ENCODE measurements at places on chromosomes 2 and 18.

DNA sequence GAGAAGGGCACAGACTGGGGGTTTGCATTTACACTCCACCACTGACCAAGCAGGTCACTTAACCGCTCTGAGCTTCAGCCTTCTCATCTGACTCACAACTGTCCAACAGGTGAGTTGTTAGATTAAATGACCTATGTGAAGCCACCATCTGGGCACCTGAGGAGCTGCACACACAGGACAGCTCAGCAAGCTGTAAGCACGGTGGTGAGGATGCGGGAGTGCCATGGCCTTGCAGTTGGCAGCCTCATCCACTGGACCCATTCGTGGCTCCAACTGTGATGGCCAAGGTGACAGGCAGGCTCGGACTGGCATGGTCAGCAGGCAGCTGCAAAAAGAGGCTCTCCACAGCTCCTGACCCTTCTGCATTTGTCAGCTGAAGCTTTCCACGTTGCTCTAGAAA lies 23.3 kb upstream of the AMMECR1L start:
- DNase-seq, result no peak

GRCh38 chr2:16861530-16861929 lies 195.9 kb upstream of the CYRIA start:
- no peak for DNase-seq

DNA sequence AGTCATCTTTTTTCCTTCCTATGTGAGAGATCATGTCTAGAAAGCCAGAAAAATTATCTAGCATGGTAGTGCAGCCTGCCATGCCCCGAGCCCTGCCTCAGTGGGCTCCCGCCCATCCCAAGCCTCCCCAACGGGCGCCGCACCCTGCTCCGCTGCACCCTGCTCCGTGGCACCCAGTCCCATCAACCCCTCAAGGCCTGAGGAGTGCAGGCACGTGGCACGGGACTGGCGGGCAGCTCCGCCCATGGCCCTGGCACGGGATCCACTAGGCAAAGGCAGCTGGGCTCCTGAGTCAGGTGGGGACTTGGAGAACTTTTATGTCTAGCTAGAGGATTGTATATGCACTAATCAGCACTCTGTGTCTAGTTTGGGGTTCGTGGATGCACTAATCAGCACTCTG lies 83.4 kb upstream of the COL3A1 start:
- no peak for DNase-seq

DNA sequence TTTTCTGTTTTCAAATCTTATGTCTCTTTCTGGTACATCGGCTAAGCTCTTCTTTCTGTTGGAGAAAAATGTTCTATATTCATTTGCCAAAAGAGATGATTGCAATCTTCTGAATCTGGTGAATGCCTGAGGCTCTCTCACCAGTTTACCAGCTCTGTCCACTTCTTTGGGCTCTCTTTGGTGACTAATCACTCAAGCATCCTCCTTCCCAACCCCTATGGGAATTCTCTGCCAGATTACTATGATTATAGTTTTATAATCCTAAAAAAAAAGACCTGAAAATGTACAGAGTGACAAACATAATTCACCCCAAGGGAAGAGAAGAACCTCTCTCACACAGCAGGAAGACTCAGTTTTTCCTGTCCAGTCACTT lies 187.3 kb downstream of the CAMKMT start:
- DNase-seq, result no peak

DNA sequence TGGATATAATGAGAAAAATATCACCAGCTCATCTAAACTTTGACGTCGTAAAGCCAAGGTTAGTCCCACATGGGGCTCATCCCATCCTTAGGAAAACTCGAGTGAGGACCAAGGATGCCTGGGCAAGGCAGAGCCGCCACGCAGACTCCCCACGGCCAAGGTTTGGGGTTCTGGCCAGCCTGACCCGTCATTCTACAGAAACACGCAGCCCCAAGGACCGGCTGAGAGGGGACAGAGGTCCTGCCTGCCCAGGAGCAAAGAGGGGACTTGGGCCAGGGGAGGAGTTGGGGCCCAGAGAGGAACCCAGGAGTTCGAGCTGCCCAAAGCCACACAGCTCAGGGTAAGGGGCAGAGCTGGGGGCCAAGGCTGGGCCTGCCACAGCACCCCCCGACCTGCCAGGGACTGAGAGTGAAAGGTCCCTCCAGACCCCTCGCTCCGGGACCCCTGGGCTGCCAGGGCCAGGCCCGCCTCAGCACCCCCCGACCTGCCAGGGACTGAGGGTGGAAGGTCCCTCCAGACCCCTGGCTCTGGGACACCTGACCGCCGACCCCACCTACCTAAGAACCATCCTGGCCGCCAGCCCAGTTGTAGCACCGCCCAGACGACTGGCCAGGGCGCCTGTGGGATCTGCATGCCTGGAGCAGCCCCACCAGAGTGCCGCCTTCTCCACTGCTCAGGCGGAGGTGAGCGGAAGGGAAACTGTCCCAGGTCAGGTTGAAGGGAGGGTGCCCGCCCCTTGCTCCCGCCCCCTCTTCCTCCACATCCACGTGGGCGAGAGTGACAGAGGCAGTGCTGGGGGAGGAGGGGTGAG lies at the start of gene PDCD1:
Gene PDCD1, minus strand, starts transcription at position 689 of the 811 bp plus-strand sequence. Its CDS starts 56 bp downstream, at position 633.
- peak; percentile 71 for DNase-seq

- DNase-seq, result no peak
These were observed 52.5 kb downstream of the MBP start for GRCh38 chr18:77079954-77080682.

DNA sequence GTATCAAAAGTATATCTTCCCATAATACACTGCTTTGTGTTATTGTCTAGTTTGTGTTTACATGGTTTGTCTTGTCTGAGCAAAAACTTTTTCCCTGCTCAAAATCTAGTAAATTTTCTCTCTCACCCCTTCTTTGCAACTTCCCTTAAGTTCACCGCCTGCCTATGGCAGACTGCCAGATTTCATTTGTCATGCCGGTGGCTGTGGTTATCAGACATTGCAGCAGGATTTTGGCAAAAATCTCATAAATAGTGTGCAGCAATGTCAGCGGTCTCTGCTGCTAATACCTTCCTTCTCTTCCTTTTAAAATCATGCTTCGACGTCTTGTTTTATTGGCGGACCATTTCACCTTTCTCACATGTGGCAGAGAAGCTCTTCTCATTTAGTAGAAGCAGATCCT lies 45.6 kb upstream of the TMEM178A start:
- DNase-seq, result no peak

GRCh38 chr18:6370886-6371635 lies 43.6 kb downstream of the L3MBTL4 start:
- no peak for DNase-seq

- no peak for DNase-seq
These were observed 7.9 kb downstream of the GAD1 start for GRCh38 chr2:170824526-170825015.

- DNase-seq, result no peak
These were observed 21.2 kb downstream of the TYMS start for GRCh38 chr18:678482-679182.

DNA sequence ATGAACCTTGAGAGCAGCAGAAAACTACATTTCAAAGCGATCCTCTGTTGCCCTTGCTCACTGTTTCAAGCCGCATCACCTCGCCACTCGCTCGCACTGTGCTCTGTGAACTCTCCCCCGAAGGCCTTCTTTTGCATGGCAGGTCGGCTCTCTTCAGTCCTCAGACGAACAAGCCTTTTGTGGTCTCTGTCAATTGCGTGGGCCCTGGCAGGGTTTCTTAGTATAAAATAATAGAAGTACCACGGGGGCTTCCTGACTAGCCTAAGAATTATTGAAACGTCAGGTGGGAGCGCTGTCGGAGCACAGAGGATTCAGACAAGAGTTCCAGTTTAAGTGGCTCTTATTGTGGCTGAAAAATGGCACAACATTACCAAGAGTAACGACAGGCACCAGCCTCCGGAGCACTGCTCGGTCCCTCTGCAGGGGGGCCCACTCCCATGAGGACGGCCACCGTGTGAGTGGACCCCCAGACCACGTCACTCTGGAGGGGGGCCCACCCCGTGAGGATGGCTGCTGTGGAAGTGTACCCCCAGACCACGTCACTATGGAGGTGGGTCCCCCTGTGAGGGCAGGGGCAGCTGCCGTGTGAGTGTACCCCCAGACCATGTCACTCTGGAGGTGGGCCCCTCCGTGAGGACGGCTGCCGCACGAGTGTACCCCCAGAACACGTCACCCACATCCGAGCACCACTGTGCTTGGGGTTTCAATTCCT lies 237.7 kb downstream of the HDAC4 start:
- DNase-seq, result no peak

All from stimulated activated CD4-positive, alpha-beta T cell treated with anti-CD3 and anti-CD28 coated beads, Interleukin-4, amount 100 ng/mL, for 48 hours (primary cell).